ENCODE measurements at places on chromosomes 13 and 19.
A peak's percentile ranks its signal among the peaks of the same experiment; 100 is the strongest.

GRCh38 chr13:55999709-56000108, 1141.0 kb upstream of the PRR20A start:
- DNase-seq, result no peak

DNA sequence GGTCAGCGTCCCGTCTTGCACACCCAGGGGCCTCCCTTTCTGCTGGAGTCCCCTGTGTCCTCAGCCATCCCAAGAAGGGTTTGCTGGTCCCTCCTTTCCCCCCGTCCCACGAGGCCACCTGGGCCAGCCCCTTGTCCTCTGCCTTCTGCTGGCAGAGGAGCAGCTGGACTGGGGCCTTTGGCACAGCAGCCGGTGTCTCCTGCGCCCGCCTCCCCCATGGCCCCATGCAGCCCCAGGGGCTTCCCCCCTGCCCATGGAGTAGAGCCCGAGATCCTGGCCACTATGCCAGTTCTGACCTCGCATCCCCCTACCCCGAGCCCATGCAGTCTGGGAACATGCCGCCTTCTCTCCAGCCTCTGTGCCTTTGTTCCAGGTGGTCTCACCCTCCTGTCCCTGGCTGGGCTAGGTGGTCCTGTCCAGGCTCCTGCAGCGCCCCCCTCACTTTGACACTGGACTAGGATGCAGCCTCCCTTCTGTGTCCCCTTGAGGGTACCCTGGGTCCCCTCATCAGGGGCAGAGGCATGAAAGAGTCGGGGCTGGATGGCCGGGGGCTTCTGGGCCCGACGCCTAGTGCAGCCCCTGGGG, 5.7 kb upstream of the GARIN5A start:
- DNase-seq, result no peak

GRCh38 chr13:112716461-112716820, 26.6 kb downstream of the ATP11A start:
- DNase-seq, result no peak

- DNase-seq, result no peak
Observed at GRCh38 chr13:45374917-45375316, 33.9 kb upstream of the TPT1 start.

GRCh38 chr19:518598-519231, 11.4 kb downstream of the TPGS1 start:
- peak; percentile 41 for DNase-seq

All from stimulated activated CD4-positive, alpha-beta T cell treated with anti-CD3 and anti-CD28 coated beads, Interleukin-2, amount 100 ng/mL, for 48 hours (primary cell).